Stimulated activated CD4-positive, alpha-beta T cell treated with anti-CD3 and anti-CD28 coated beads, TNF-alpha, amount 100 ng/mL, for 4 hours (primary cell): ENCODE measurements at places on chromosomes 5 and 9.

GRCh38 chr9:21528123-21528808 lies 46.2 kb upstream of the IFNE start:
- DNase-seq: no peak

DNA sequence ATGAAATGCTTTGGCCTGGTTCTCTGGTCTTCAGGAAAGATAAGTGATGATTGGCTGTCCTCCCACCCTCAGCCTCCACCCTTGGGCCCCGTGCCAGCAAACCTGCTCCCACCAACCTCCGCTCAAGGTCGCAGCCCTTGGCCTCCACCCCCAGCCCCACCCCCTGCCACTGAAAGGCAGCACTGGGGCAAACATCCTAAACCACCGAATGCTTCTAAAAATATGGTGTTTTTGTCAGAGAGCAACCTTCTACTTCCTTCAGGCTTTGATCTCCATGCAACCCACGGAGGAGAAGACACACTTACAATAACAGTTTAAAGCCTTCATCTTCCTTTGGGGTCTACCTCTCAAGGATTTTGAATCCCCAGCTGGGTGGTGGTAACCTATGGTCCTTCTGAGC lies 24.0 kb upstream of the TCF7 start:
- no peak for DNase-seq

GRCh38 chr9:110891760-110892159 lies 146.5 kb downstream of the LPAR1 start:
- no peak for DNase-seq

DNA sequence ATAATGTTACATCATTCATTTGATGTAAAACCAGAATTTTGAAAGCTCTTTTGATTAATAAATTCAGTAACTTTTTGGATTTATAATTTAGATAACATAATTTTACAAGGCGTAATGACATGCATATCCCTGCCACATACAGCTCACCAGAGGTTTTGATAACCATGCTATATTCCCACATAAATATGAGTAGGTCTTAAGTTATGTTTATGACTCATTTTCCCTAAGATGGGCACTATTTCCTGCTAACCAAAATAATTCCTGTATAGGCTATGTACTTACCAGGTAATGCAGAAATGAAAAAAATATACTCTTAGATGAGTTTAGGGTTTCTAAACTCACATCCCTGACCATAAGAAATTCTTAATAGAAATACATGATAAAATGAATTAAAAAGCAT lies 93.9 kb upstream of the EDIL3 start:
- no peak for DNase-seq

DNA sequence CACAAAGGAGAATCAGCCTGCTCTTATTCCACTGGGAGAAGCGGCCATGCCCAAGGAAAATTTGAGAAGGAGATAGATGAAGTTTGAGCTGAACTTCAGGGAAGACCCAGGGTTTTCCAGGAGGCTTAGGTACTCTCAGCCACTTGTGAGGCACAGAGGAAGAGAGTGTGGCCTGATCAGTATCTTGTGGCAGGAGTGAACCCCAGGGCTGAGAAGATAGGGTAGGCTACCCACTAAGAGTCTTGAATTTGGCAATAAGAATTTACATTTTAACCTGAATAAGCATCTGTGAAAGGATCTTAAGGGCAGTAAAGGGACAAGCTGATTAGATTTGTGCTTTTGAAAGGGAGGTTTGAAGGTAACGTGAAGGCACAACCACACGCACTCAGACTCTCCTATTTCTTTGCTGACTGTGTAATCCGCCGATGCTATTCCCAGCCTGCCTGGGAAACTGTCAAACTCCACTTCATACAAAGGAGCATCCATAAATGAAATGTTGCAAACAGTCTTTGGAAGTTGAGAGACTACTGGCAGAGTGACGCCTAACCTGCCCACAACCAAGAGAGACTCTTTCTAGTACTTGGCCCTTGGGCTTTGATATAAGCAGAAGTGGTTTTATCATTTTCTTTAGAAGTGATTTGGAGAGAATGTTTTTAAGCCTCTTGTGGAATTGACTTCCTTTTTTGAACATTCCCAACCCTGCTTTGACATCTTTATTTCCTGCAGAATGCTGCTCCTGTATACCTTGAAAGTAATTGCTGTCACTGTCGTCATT lies 108.2 kb upstream of the VCAN start:
- DNase-seq: no peak

DNA sequence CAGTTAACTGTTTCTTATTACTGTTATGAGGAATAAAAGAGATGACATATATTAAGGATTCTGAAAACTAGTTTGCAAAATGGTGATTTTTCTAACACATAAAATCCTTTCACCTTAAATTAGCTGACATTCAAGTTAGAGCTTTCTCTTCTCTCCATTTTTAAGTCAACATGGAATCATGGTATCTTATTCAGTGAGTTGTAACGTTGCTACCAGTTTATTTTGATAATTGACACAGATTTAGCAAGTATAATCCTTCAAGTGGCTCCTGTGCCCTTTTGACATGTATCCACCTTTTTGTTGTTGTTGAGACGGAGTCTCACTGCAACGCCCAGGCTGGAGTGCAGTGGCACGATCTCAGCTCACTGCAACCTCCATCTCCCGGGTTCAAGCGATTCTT lies 58.5 kb downstream of the CSNK1A1 start:
- DNase-seq: no peak

DNA sequence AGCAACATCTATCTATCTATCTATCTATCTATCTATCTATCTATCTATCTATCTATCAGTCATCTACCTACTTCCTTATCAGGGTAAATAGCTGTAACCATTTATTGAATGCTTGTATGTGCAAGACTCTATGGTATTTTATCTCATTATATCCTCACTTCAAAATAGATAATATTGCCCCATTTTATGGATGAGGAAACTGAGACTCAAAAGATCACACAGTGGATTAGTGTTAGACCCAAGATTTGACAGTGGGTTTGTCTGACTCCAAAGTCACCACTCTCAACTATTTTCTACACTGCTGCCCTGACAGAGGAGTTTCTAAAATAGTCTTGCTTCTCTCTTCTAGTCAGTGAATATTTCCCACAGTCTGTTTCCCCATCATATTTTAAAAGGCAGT lies 94.3 kb upstream of the NR3C1 start:
- no peak for DNase-seq

DNA sequence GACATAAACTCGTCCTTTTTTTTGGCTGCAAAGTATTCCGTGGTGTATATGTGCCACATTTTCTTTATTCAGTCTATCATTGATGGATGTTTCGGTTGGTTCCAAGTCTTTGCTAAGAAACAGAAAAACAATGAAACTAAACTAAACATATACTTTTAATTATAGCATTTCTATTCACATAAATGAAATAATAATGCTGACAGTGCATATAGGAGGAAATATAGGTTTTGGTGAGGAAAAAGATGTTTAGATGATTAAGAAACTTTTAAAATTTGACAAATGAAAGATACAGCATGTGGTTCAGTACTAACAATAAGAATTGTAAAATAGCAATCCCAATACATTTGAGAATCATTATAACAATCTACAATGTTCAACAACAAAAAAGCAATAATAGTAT lies 1094.5 kb upstream of the CDH6 start:
- no peak for DNase-seq

GRCh38 chr5:73996151-73996755 lies 370.3 kb downstream of the ARHGEF28 start:
- DNase-seq: no peak

DNA sequence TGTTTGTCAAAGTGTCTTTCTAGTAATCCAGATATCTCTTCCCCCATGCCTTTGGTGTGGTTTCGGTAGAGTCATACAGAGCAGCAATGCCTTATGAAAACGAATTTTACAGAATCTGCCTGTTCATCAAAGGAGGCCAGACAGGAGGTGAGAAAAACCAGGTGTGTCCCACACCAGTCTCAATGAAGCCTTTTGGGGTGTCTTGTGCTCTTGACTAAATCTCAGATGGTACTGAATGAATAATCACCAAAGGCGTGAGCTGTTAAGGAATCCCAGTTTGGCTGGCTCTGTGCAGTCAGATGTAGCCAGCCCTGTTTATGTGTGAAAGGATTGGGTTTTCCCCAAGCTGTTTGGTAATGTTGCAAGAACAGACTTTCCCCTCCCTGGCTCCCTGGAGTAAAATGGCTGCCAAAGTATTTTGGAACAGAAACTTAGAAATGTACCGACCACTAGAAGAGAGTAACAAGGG lies 70.8 kb upstream of the CDKN2B start:
- no peak for DNase-seq

DNA sequence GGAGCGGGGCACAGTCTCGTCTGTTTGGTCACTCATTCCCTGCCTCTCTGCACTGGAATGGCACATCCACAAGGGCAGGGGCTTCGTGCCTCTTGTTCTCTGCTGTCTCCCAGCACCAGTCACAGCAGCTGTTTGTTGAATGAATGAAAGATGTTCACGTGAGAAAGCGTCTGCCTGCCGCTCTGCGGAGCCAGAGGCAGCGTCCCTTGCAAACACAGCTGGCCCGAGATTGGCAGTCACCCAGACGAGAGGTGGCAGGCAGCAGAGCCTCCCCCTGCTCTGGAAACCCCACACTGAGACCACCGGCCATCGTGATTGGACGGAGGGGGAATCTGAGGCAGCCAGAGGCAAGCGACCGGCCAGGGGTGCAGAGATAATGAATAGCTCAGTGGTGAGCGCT lies 6.0 kb upstream of the FAM163B start:
- no peak for DNase-seq

GRCh38 chr5:132094393-132095076 lies 20.9 kb downstream of the CSF2 start:
- DNase-seq: no peak

GRCh38 chr5:39660020-39660419 lies 235.2 kb upstream of the DAB2 start:
- DNase-seq: no peak

- DNase-seq: no peak
These were observed 146.6 kb upstream of the PCA3 start for GRCh38 chr9:76617497-76618175.

- DNase-seq: no peak
These were observed 388.9 kb downstream of the HTR1A start for GRCh38 chr5:63573380-63573779.

GRCh38 chr5:134240421-134240962 lies 14.6 kb upstream of the PPP2CA start:
- DNase-seq: no peak

- no peak for DNase-seq
These were observed 21.9 kb upstream of the SPINK14 start for GRCh38 chr5:148146487-148146886.

- DNase-seq: no peak
These were observed 105.1 kb upstream of the TNPO1 start for GRCh38 chr5:72711351-72711750.

DNA sequence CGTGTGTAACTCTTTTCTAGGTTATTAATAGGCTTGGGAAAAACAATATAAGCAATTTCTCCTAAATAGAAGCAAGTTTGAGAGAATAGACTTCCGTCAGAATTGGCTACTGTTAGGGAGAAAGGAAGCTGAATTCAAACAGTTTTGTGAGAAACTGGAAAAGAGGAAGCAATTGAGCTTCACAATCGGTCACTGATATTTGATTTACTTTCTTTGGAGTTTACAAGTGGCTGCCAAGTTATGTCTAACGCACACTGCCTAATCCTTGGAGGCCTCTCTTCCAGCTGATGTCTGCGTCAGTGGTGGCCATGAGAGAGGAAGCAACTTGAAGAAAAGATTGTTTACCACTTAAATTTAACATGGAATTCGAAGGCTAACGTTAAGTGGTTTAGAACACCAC lies 319.5 kb downstream of the ADGRV1 start:
- DNase-seq: no peak

DNA sequence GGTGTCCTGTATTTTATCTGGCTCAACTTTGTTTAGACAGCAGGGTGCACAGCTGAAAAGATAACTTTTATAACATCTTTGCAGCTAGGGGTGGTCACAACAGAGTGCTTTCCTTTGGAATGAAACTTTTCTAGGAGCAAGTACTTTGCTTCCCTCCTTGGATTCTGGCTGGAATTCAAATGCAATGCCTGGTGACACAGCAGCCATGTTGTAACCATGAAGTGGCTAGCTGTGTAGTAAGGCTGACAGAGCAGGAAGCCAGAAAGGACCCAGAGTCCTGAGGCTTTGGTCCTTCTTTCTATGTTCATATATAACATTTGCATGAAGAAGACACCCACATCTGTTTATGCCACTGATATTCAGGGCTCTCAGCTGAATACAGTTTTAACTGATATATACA lies 48.1 kb downstream of the TENT4A start:
- DNase-seq: no peak

DNA sequence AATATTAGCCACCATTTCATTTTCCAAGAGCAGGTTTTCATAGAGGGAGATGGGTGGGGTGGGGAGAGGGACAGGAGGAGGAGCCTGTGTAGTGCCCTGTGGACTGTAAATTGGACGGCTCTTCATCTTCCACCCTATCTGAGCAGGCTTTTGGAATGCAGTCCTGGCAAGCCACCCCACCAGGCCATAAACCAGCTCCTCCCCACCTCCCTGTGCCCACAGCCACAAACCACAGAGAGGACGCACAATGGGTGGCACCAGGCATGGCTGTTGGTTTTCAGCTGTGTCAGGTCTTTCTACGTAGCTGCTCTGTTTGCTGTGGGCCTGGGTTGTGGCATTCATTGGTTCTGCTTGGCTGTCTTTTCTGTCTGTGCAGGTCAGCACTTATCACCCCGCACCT lies 58.0 kb downstream of the PLAC8L1 start:
- no peak for DNase-seq

- DNase-seq: no peak
These were observed 15.4 kb downstream of the ARHGEF37 start for GRCh38 chr5:149596712-149597111.

GRCh38 chr9:94811074-94811473 lies 84.6 kb downstream of the AOPEP start:
- DNase-seq: no peak

DNA sequence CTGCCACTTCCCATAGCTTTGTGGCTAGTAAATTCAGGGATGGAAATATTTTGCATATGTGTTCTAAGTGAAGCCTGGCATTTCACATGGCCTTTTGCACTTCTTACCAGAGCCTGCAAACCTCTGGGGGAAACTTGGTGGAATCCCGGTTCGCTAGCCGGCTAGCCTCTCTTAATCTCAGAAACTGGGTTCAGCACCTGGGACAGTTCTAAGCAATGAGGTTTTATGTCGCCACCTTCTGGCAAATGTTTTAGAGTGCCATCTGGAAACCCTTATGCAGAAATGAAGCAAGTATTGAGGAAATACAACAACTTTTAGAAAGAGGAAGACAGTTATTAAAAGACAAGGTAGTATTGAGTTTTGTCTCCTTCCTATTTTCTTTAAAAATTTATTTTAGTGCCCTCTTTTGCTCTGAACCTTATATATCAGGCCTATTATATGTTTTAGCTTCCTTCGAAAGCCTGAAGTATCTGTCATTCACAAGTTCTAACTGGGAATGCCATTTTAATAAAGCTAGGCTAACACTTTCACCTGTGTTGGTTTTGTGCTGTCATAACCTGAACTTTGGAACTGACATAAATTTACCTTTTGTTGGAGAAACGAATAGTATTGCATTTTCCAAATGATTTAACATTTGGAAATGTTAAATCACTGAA lies 963 bp upstream of the HTR1A start:
- DNase-seq: no peak

DNA sequence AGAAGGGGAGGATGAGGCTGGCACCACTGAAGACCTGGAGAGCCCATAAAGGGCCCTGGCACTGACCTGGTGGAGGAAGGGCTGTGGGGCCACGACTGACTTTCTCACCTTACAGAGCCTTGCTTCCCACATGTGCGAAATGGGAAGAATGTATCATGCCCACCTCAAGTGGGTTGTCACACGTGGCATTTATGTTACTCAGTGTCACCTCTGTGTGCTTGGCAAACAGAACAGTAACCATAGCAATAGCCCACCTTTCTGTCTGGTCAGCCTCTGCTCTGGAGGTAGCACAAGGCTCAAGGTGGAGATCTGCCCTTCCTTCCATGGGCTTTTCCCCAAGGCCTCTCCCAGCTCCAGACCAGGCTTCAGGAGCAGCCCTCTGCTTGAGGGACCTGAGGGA lies 16.7 kb downstream of the TCF7 start:
- no peak for DNase-seq
